ENCODE measurements at places on chromosomes 1 and 21. TPM values are rescaled to one million over a fixed set of nuclear protein-coding genes. Genes with fewer than 3 reads are reported as not detected.

The IARS2 gene
- 89.4 TPM for total RNA-seq

The PGLYRP4 gene
- not detected for total RNA-seq

The FHL3 gene
- 6.1 TPM for total RNA-seq

The NOTCH2NLA gene
- 50.7 TPM for total RNA-seq

Data from fibroblast of the aortic adventitia (primary cell).